CD4-positive, alpha-beta T cell (primary cell): ENCODE measurements at places on chromosomes 7 and 10.
A peak's percentile ranks its signal among the peaks of the same experiment; 100 is the strongest.

GRCh38 chr10:6416892-6417512 lies 163.1 kb downstream of the PRKCQ start:
- no peak for DNase-seq

- no peak for DNase-seq
Measured at GRCh38 chr7:128833148-128833945, 3.1 kb downstream of the FLNC start.

GRCh38 chr10:124315591-124316270 lies 103.0 kb downstream of the OAT start:
- no peak for DNase-seq

DNA sequence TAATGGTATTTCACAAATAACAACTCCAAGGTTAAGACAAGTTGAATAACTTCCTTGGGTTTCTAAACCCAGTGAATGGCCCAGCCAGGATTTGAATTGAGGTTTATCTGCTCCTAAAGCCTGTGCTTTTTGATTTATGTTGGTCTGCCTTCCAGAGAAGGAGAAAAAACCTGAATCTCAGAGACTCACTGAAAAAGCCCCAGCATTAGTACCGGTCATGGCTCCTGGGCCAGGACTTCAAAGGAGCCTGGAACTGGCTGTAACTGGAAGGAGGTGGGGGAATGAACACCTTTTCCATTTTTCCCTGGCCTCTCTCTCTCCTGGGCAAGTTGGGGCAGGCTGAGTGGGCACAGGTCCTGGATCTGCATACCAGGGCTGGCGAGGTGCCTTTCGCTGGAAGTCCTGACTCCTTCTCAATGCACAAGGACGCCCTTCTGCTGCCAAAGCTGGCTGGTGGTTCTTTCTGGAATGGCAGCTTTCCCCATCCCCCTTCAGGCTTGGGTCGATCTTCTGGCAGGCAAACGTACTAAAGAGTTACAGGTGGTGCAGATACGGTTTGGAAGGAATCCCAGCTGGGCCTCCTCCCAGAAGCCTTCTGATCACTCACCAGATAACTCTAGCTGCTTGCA lies 268.2 kb downstream of the PTEN start:
- DNase-seq, result no peak

DNA sequence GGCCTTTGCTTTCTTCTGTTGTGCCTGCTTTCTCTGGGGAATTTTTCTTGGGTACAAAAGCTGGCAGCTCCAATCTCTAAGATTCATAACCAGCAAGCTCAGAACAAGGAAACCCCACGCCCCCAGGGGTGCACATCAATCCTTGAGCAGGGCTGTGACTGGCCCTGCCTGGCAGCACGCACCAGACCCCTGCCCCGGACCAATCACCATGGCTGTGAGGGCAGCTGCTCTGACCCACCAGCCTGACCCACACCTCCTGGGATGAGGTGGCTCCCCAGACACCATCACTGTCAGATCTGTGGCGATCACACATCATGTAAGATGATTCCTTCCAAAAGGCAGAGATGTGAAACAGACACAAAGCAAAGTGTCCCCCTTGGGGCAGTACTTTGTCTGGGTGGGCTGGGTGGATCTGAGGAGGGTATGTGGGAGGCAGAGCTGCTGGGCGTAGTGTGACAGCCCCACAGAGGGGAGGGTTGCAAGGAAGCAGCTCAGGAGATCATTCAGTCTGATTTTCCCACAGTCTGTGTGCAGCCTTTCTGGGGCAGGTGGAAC lies 175.5 kb upstream of the SHH start:
- no peak for DNase-seq

DNA sequence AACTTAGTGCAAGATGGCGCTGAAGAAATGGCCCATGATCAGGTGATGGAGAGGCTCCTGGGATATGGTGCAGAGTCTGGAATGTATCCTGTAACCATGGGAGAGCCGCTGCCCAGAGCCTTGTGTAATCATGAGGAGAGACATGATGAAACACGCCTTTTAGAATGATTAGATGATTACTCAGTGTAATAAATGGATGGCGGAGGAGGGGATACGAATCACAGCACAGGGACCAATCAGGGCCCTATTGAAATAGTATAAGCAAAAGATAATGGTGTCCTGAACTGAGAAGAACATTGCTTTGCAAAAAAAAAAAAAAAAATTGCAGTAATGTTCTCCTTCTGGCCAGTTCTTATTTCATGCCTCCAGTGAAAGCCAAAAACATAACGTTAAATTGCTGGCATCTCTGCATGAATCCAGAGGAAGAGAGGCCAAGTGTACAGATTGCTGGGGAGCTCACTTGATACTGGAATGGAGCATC lies 668.5 kb upstream of the AUTS2 start:
- no peak for DNase-seq

- DNase-seq, result no peak
Measured at GRCh38 chr10:80168679-80169380, 36.3 kb downstream of the PLAC9 start.

DNA sequence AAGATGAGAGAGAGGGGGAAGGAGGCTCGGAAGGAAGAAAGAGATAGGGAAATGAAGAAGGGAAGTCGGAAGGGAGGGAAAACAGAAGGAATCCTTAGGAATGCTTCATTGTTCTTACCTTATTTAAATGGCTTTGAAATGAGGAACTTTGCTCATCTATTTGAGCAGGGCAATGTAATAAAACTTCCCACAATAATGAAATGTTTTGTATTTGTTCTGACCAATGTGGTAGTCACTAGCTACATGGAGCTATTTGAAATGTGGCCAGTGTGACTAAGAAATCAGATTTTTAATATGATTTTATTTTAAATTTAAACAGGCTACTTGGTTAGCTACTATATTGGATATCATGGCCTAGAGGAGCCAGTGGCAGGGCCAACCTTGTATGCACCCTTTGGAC lies 510.6 kb downstream of the HTR7 start:
- DNase-seq, result no peak

- DNase-seq, result no peak
Measured at GRCh38 chr7:34062826-34063225, 157.5 kb downstream of the BMPER start.

DNA sequence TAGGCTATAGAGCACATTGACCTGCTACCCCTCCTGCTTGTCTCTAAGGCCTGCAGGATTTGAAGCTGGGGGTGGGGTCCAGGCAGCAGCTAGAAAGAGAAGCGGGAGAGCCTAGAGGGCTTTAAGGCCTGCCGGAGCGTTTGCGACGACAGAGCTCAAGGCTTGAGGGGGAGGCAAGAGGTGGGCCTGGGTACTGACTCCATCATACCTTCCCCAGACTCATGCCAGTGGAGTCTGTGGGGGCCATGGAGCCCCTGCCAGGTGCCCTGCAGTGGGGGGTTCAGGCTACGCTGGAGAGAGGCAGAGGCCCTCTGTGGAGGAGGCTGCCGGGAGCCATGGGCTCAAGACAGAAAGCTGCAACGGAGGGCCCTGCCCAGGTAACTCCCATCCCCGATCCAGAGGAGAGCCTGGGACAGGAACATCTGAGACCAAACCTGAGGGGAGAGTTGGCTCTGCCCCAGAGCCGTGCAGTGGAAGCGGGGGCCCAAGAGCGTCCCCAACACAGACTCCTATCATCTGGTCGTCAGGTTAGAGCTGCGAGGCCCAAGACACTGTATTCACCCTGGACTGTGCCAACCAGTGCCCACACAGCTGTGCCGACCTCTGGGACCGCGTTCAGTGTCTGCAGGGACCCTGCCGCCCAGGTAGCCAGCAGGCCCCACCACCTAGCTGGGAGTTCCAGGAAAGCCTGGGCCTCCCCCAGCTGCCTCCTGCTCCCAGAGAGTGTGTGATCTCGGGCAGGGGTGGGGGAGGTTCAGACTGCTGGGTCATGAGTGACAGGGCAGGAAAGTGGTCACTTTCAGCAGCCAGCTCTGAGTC lies 13.2 kb upstream of the ZNF862 start:
- no peak for DNase-seq

DNA sequence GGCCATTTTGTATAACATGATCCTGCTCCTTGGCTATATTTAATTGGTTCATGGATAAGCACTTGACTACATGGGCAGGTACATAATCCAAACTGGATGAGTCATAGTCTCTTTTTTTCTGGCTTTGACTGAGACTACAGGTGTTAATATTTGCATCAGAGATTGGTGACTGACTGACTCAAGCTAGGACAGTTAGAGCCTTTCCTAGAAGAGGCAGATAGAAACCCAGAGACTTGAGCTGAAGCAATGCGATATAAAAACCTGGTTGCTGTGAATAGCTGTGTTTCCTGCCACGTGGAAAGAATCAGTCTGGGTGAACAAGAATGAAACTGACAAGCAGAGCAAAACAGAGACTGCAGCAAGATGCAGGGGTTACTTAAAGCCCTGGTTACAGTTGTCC lies 81.0 kb downstream of the SAMD9 start:
- no peak for DNase-seq

- DNase-seq, result peak; percentile 90
Measured at GRCh38 chr7:105691680-105692564, 110.6 kb upstream of the EFCAB10 start.

DNA sequence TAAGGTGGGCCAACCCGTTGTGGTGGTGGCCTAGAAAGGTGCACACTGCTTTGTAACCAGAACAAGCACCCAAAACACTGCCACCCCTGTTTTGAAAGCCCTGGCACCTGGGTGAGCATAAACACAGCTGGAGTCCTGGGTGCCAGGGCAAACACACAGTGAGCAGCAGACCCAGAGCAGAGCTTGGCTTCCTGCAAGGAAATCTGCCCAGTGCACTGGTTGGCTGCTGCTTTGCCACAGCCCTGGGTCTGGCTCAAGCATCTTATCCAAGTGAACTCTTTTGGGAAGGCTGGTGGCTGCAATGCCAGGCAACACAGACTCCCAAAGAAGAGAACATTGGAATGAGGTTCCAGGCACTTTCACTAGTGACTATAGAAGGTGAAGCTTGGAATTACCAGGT lies 145.5 kb upstream of the PDE1C start:
- no peak for DNase-seq

DNA sequence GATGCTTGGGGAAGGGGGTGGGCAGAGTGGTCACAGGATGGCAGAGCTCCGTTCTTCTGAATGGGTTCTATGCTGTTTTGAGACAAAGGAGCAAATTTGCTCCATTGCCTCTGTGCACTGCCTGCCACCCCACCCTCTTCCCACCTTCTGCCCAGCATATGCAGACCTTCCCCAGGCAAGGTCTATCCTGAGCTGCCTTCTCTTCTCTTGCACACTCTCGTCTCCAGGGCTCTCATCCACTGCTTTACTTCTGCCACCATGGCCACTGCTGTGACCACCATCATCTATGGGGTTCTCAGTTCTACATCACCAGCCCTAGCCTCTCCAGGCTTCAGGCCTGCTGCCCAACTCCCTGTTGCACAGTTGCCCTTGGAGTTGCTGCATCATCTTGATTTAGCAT lies 230.4 kb downstream of the TMEM178B start:
- DNase-seq, result no peak

DNA sequence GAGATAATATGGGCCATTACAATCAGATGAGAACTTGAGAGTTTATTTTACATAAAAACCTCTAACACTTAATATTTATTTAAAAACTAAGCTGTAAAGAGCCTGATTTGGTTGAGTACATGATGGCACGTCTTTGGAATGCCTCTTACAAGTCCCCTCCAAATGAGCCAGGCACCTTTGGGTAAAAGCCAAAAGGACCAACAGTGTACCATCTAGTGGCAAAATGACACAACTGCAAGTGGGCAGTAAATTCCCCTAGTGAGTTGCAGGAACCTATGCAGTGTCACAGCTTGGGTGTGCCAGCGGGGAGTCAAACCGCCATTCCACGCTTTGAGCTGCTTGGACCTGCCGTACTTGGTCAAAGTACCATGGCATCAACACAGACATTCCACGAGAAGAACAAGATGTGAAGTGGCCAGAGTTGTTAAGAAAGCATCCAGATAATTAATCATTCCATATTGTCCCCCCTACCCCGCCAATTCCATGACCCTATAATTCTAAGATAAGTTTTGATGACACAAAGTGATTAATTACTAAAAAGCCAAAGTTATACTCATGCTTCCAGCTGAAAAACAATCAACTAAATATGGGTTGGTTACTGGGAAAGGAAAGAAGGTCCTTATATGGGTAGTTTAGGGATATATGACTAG lies 115.2 kb downstream of the SORBS1 start:
- no peak for DNase-seq

DNA sequence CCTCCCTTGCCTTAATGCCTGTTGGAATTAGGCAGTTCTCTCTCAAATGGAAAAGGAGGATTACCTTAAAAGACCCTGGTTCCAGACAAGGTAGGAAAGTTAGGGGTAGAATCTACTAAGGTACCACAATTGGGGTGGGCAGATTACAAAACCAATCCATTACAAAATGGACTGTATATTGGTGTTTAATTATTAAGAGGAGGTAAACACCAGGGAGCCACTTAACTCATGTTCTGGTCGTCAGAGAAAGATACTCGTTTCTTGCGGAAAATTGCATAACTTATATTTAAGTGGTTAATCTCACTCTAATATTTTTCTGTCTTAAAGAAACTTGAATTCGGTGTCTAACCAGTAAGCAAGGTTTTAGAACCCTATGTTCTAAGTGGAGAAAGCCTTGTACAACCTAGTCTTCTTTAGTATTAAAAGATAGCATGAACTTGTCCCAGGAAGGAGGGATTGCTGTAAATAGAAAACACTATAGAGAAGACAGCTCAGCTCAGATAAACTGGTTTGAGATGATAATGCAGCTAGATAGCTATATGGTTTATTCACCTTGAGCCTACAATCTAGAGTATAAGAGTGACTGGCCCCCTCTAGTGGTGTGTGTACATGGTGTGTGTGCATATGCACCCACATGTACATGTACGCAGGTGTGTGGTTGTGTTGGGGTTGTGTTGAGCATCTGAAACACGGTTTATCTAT lies 58.0 kb upstream of the STRIP2 start:
- DNase-seq, result peak; percentile 8

GRCh38 chr7:1864161-1864940 lies 194.3 kb downstream of the ELFN1 start:
- no peak for DNase-seq

DNA sequence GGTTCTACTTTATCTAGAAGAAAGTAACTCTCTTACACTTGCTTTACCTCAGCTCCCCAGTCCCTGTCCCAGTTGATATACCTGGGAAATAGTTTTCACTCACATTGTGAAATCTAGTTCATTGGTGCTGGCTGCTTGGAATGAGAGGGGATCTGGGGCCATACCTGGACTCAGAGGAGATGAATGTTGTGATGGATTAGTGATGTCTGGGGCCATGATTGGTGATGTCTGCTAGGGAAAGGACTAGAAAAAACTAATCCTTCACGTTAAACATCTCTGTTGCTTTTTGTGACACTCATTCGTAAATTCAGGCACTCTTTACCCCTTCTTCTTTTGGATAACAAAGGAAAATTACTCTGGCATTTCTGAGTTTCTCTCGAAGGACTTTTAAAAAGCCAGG lies 152.4 kb downstream of the RAB11FIP2 start:
- no peak for DNase-seq

- DNase-seq, result no peak
Measured at GRCh38 chr10:43573250-43574000, 991 bp downstream of the ZNF239 start.

DNA sequence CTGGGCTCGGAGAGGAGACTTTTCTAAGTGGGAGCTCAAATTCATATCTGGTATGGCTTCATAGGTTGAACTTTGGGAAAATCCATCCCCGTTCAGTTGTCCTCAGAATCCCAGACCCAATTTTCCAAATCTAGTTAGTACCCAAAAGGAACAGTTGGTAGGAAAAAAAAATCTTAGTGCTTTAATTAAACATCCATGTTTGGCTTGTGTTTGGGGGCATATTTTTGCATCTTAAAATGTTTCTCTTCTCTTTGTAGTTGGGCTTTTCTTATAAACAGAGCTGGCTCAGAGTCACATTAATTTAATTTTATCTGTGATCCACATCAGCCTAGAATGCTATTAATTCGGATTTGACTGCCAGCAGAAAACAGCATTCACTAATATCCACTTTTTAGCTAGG lies 165.9 kb downstream of the BUB3 start:
- DNase-seq, result no peak
